ENCODE measurements at places on chromosomes 4 and X. TPM values are rescaled to one million over a fixed set of nuclear protein-coding genes. Genes with fewer than 3 reads are reported as not detected.

QRFPR gene
- total RNA-seq: 2.5 TPM

BMP3 gene
- 21.3 TPM for total RNA-seq

ARSJ gene
- total RNA-seq: 6.1 TPM

CFI gene
- total RNA-seq: 44.0 TPM

DUSP21 gene
- total RNA-seq: not detected

DUSP9 gene
- total RNA-seq: not detected

CT47A7 gene
- not detected for total RNA-seq

All from camera-type eye (tissue), 1 donor.